ENCODE measurements at places on chromosomes 16 and 17.

GRCh38 chr16:4402439-4403132, 13.8 kb downstream of the CORO7 start:
- DNase-seq: peak; percentile 35

DNA sequence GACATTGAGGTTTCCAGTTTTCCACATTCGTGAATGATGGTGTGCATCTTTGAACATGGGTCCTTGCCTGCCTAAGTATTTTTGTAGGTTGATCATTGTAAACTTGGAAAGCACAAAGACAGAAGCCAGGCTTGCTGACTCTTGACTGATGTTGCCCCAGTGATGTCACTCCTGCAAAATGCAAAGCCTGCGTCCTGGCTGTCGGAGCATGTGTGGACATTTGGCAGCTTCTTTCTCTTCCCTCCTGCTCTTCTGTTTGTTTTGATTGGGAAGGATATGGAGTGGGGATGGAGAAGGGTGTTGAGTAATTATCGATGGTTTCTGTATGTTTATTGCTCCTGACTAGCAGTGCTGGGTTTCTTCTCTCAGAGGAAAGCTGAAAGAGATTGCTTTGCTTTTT, 3.2 kb downstream of the NDE1 start:
- no peak for DNase-seq

GRCh38 chr17:81210868-81211267, 11.9 kb downstream of the CEP131 start:
- no peak for DNase-seq

DNA sequence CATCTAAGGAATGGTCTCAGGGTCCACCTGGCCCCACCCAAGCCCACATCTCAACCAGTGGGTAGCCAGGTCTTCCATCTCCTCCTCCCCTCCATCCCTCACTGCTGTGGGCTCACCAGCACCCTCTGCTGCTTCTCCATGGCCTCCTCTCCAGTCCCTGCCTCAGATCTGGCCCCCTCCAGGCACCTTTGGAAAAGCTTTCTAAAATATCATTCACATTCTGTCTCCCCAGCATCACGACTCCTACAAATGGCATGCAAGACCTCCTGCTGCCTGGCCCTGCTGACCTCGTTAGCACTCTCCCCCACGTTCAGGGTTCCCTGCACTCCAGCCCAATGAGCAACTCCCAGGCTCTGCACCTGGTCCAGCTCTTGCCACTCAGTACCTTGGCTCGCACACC, 13.7 kb downstream of the GLP2R start:
- DNase-seq: no peak

- peak; percentile 26 for DNase-seq
Observed at GRCh38 chr16:28326881-28327610, 34.7 kb downstream of the SBK1 start.

DNA sequence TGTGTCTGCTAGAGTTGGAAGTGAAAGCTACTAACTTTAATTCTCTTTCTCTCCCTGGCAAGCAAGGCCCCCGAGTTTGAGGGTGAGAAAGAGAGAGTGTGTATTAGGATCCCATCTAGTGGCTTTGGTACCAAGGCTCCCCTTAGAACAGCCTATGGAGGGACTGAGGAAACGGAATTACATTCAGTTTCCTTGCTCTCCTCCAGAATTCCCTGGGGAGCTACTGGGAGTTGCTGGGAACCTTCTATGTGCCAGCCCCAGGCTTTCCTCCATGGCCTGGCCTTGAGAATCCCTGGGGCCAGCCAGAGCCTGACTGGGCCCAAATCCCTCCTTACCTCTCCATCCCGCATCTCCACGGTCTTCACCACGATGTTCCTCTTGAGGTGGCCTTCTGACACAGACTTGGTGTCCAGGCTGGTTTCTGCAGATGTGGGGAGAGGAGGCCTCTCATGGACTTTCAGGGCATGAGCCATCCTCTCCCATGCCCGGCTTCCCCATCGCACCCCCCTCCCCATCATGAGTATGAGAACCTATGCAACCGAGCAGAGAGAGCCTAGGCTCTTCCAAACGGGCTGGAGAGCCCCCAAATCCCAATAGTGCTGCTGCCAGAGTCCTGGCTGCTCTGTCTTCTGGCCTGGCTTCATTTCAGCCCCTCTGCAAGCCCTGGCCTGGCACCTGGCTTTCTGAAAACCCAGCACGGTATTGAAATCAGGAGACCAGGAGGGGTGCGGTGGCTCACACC, 7.4 kb downstream of the GFAP start:
- DNase-seq: no peak

- no peak for DNase-seq
Observed at GRCh38 chr17:73307130-73307529, 4.7 kb downstream of the CDC42EP4 start.

- DNase-seq: no peak
Observed at GRCh38 chr17:62781356-62781755, 26.8 kb downstream of the MARCHF10 start.

DNA sequence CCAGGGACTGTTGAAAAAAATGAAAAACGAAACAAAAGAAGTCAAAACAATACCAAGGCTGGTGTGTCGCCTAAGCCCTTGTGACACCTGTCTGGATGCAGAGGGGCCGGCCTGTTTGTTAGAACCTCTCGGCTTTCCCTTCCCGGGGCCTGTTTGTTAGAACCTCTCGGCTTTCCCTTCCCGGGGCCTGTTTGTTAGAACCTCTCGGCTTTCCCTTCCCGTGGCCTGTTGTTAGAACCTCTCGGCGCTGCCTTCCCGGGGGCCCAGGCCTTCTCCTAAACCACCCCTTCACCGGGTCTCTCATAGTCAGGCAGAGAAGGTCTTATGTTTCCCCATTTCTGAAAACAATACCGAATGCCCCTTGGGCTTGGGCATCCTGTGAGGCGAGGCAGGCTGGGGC, 180.0 kb downstream of the BANP start:
- DNase-seq: no peak

GRCh38 chr16:87724490-87725291, 41.1 kb downstream of the KLHDC4 start:
- no peak for DNase-seq

- no peak for DNase-seq
Observed at GRCh38 chr17:40303708-40304551, 5.0 kb upstream of the RARA start.

- no peak for DNase-seq
Observed at GRCh38 chr17:63647936-63648335, 25.7 kb downstream of the MAP3K3 start.

DNA sequence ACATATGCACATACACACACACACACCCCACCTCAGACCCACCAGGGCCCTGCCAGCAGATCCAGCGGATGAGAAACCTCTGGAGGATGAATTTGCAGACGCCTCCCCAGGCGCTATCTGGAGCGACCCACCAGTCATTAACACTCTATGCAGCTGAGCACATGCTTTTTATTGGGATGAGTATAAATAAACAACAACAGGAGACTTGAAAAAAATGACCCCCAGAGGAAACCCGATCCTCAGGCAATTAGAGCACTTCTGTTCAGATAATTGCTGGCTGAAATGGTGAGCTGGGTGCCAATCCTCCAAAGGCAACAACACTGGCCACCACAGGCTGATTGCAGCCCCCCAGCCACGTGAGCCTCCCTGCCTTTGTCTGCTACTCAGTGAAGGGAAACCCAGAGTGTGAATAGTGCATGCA, 32.9 kb downstream of the DYNLRB2 start:
- no peak for DNase-seq

DNA sequence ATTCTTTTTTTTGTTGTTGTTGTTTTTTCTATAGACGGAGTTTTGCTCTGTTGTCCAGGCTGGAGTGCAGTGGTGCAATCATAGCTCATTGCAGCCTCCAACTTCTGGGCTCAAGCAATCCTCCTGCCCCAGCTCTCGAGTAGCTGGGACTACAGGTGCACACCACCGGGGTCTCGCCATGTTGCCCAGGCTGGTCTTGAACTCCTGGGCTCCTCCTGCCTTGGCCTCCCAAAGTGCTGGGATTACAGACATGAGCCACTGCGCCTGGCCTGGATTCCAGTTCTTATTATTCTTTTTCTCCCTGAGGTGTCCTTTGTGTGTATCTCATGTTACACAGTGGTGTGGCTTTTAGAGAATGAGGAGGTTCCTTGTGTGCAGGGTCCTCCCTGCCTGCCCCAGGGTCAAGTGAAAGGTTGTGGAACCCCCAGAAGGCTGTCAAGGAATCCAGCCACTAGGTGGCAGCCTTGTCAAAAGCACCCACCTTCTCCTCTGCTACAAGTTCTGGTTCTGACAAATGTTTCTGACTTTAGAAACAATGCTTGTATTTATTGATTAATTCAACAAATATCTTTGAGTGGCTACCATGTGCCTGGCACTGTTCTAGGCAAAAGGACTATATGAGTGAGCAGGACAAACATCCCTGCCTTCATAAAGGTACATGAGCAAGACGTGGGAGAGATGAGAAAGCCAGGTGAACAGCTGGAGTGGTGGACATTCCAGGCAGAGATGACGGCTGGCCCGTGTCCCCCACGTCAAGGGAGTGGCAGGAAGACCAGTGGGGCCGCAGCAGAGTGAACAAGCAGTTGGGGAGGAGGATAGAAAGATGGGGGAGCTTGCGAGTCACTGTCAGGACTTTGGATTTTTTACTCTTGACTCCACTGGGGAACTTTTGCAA, 112.4 kb downstream of the SPECC1 start:
- peak; percentile 34 for DNase-seq

DNA sequence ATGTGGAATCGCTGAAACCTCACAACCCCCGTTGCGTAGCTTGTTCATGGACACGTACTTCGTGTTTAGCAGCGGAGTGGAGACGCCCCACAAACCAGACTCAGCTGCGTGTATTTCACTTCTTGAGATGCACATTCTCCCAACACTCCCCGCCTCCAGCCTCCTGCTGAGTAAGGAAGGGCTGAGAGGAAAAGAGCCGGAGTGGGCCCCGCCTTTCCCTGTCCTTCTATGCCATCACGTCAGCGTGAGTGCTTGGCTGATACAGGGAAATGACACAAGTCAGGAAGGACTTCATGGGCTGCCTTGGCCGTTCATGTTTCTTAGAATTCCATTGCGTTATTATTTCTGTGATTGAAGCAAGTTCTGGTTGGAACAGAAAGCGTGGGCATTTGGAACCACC, 68.6 kb upstream of the CBX4 start:
- DNase-seq: no peak

GRCh38 chr17:10879190-10879836, 41.4 kb upstream of the PIRT start:
- no peak for DNase-seq

GRCh38 chr17:16887523-16888095, 84.3 kb downstream of the TNFRSF13B start:
- DNase-seq: no peak

GRCh38 chr17:39026980-39027451, 59.8 kb upstream of the FBXO47 start:
- no peak for DNase-seq

DNA sequence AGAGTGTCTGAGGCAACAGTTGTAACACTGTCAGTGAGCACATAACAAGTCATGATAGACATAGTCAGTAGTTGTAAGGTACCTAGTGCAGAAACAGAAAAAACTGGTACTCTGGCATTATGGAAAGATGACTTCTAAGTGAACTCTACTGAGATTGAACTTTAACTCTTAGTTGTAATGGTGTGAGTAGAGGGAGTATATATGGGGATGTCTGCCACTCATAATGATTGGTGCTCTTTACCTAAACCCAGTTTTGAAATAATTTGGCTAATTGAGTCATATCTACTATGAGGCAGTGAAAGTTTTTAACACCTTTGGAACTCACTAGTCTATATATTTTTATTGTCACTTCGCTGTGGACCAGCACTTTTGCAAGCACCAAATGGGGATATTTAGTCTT, 6.6 kb downstream of the NLK start:
- no peak for DNase-seq

DNA sequence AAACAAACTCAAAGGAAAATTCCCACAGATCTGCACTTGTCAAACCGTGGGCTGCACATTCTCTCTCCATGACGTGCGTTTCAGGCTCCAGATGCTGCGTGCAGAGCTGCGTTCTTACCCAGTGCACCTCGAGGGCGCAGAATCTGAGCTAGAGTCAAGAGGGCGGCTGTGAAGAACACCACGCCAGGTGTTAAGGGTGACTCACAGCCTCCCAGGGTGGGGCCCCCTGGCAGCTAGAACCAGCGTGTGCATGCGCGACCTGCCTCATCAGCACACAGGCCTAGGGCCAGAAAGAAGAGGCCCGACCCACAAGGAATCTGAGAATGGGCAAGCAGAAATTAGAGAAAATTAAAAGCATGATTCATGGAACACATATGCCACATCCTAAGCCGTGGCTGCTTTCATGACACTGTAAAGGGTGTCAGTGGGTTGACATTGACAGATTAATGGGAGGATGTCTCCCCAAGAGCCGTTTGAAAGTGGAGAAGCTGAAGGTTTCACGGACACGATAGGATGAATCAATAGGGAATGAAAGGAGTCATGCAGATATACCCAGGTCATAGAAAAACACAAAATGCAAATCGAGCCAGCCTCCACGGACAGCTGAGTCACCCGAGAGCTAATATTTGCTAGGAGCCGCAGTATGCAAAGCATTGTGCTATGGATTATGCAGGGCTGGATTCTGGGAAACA, 29.0 kb downstream of the MARCHF10 start:
- DNase-seq: peak; percentile 88

GRCh38 chr17:16930571-16931317, 41.2 kb downstream of the TNFRSF13B start:
- no peak for DNase-seq

Data from HCT116 (cell line).